HFFc6 (cell line): ENCODE measurements at places on chromosomes 7 and 10.
A peak's percentile ranks its signal among the peaks of the same experiment; 100 is the strongest.

DNA sequence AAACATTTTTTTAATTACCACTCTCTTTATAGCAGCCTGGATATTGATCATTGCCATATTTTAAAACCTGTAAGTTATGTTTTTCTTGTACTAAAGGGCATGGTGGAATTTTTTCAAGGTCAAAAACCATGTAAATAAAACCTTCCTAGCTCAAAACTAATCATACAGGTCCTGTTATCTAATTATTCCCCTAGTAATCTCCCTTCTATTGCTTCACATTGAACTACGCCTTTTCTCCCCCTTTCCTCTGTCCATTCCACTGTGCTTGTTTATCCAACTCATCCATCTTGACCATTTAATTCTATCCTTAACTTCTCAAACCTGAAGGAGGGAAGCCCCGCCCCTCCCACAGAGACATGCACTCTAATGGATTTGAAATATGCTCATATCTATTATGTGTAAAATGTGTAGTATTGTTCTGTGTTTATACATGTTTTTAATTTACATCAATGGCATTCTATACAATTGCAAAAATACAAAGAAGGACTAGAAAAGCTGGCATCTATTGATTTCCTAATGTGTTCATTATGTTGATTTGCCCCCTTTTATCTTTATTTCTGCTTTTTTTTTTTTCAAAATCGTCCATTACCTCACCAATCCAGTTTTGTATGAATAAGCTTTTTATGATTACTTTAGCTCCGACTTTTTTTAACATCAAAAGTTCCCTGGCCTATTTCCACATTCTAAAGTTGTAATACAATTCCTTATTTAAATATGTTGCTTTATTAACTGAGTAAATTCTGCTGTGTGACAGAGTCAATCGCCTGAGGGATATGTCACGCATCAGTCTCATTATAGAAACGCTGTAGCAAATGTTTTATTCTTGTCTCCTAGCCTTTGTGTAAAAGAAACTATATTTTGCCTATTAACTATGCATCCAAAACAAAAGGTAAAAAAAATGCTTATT, 61.0 kb downstream of the MET start:
- no peak for DNase-seq

- no peak for DNase-seq
These were observed 41.9 kb upstream of the NXPH1 start for GRCh38 chr7:8391353-8392062.

DNA sequence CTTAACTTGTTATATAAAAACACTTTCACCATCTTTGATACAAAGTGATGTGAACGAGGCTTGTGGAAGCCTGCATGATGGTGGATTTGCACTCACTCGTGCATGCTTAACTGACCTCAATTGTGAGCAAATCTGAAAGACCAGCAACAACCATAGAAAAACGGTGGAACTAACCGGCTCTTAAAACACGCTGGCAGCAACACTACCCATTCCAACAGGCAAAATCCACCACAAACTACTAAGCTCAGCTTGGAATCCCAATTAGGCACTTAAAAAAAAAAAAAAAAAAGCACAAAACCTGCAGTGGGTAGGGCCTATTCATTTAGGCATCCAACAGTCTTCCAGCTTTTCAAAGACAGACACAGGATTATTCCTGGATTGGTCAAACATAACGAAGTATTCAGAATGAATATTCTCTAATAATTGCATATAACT, 1.8 kb downstream of the GDI2 start:
- peak; percentile 59 for DNase-seq

DNA sequence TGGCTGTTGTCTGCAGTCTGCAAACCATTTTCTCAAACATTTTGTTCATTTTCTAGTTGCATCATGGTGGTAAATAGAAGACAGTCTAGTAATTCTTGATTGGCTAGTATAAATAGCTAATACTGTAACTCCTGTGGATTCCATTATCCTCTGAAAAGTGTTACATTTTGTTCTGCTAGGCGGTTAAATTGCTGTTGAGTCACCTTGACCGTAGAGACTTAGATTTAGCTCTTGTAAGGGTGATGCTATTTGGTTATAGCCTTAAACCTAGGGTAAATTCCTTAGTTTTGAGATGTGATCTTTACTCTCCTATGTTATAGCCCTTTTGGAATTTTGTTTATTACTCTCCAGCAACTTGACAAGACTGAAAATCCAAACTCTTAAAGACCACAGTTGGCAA, 58.8 kb downstream of the SHOC2 start:
- peak; percentile 22 for DNase-seq

- DNase-seq, result peak; percentile 81
These were observed 242.8 kb downstream of the KLF6 start for GRCh38 chr10:3542185-3542611.

GRCh38 chr7:41809940-41810576, 107.2 kb upstream of the INHBA start:
- DNase-seq, result no peak
